ENCODE measurements at places on chromosomes 11 and 22.
A peak's percentile ranks its signal among the peaks of the same experiment; 100 is the strongest.

DNA sequence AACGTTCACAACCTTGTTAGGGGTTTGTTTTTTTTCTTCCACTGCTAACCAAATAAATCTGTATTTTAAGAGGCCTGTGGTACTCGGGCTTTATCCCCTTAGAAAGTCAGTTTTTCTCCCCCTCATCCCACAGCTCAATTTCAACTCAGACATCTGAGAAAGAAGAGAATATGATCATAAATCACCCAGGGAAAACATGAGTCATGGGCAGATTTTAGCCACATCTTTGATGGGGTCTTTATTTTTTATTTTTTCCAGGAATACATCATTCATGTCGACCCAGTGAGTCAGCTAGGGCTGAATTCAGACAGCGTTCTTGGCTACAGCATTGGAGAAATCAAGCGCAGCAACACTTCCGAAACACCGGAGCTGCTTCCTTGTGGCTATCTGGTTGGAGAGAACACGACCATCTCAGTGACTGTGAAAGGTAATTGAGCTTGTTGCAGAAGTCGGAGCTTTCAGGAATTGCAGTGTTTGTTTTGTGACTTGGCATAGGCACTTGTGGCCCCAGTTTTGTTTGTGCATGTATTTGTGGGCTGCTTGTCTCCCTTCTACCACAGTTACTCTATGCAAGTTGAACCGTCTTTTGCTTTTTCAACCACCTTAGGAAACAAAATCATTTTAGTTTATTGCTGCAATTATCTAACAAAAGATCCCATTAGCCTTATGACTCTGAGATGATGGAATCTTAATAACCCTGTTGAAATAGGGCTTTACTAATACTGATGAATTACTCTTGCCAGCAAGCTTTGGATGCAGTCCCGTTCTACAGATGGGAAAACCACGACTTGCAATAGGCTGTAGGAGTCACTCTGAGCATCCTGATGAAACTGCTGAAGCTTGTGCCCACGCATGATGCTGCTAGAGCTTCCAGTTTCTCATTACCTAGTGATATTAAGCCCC lies 62.7 kb downstream of the DBX1 start:
- DNase-seq = no peak

- no peak for DNase-seq
Observed at GRCh38 chr11:131808470-131808869, 438.1 kb downstream of the NTM start.

DNA sequence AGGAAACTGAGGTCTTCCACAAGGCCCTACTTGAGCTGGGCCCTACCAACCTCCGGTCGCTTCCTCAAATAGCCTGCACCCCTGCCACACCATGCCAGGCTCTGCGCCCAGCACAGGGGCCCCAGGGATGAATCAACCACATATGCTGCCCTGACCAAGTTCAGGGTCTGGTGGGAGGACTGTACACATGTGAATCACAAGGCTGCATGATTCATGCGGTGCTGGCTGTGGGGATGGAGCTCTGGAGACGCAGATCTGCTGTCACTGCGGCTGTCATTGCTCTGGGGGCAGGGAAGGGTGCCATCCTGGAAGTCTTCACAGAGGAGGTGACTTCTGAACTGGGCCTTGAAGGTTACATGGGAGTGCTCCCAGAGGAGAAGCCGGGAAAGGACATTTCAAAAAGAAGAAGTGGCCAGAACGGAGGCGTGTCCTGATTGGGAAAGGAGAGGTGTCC lies 21.5 kb downstream of the CYTH4 start:
- no peak for DNase-seq

GRCh38 chr11:126282361-126282735 lies 545 bp upstream of the TIRAP start:
- peak; percentile 39 for DNase-seq

GRCh38 chr11:85123752-85124231 lies 503.4 kb downstream of the DLG2 start:
- DNase-seq = no peak

DNA sequence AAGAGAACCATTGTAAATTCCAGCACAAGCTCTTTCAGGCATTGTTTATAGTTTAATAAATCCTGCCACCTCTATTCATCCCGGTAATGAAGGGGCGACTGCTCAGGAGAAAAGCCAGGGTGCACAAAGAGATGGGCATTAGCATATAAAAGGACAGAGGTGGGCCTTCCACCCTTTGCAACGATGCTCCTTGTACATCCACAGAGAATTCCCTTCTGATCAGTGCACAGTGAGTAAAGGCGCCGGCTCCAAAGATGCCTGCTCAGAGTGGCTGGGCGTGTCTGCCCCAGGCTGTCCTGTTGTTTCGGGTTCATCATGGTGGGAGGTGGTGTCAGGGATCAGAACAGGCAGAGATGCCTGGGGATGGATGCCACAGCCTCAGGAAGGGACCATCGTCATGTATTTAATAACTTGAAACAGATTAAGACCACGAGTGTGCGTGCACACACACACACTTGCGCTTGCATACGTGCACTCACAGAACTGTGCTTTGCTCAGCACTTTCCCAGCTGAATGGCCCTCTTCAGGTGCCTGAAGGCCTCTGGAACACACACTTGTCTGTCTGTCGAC lies 305.0 kb downstream of the TBC1D22A start:
- DNase-seq = no peak

DNA sequence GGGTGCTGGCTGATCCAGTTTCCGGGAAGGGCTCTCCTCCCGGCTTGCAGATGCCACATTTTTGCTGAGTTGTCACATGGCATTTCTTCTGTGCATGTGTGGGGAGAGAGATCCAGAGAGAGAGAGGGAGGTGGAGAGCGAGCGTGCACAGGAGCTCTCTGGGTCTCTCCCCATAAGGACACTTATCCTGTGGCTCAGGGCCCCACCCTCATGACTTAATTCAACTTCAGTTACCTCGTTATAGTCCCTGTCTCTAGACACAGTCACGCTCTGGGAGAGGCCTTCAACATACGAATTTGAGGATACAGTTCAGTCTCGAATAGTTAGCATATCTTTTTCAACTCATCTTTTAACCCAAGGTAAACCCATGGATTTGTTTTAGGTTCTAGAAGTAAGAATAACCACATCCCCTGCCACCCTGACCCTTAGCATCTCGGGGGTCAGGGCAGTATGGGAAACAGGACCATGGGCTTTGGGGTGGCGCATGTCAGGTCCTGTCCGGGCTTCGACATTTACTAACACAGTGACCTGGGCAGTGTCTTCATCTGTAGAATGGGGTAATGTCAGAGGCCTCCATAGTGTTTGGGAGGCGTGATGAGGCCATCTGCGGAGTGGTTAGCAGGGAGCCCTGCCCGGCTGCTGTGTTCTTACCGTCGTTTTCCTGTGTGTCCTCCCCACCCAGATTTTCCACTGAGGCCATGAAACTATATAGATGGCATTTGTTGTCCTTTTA lies 46.9 kb downstream of the TBC1D22A start:
- DNase-seq = no peak

DNA sequence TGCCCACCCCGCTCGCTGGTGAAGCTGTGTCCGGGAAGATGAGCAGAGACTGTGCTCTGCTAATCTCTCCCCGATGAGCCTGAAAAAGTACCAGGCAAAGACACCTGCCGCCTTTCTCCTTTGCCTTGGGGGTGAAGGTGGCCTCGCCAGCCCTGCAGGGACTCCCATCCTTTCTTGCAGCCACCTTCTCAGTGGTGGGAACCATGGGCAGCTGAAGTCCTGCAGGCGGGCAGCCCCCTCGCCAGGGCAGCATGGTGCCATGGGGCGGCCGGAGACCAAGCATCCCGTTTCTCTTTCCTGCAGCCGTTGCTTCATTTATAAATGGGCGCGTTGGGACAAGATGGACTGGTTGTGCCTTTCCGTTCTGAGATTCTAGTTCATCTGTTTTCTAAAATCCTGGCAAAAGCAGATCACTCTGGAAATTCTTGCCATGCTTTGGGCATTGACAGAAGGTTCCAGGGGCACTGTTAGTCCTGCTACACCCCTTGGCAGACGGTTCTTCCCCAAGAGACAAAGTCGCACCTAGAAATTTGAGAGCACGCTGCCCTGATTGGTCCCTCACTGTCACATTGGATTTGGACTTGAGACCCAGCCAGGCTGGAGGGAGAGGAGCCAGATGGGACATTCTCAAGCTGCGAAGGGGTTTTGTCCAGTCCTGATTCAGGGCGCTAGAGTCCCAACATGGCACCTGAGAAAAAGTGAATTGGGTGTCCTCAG lies 7.5 kb downstream of the CTTN start:
- no peak for DNase-seq

DNA sequence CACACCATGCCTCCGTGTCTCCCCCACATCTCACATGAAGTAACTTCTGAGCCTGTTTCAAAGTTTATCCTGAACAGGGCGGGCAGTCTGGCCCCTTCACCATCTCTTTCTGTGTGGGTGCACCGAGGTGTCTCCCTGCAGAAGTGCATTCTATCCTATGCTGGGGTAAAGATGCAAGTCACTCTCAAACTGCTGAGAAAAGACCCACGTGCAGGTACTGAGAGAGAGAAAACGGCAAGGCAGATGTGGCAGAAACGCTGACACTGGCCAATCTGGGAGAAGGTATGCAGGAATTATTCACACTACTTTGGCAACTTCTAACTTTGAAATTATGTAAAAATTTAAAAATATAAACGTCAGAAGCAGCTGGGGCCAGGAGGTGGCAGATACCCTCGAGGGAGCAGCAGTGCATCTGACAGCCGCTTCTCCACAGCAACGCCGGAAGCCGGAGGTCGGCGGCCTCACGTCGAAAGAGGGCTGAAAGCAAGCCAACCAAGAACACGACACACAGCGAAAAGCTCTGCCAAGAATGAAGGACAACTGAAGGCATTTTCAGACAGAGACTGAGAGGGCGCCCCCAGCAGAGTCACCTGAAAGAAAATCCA lies 34.2 kb upstream of the MOB2 start:
- no peak for DNase-seq

GRCh38 chr22:50004918-50005317 lies 7.6 kb downstream of the IL17REL start:
- DNase-seq = no peak

DNA sequence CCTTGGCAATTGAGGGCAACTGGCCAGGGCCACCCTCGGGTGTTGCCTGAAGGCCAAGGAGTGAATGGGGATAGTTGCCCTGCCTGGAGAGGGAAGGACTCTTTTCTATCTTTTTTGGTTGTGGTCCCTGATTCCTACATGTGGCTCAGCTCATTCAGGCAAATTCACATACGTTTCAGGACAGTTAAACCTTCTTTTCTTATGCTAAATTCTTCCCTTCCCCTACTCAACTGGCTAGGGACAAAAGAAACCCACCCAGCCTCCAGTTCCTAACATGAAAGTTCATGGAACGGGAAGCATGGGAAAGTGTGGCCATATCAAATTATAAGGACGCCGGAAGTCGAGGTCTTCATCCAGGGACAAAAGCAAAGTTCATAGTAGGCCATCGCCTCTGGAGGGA lies 26.3 kb upstream of the APLNR start:
- DNase-seq = no peak

DNA sequence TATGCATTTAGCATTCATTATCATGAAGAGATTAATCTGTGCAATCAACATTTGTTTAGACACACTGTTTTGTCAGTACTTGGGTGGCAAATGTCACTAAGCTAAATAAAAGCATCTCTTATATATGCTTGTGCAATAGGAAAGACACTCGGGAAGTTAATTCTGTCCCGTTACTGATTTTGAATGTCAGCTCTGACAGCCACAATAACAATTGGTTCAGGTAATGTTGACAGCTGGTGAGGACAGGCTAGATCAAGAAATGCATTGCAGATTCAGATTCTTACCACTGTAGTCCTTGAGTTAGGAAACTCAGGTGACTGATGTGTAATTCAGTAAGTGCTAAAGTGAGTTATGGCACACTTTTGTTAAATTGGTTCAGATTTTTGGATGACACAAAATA lies 523.8 kb upstream of the FAT3 start:
- no peak for DNase-seq

GRCh38 chr11:72840780-72841179 lies 26.6 kb downstream of the ATG16L2 start:
- DNase-seq = no peak

DNA sequence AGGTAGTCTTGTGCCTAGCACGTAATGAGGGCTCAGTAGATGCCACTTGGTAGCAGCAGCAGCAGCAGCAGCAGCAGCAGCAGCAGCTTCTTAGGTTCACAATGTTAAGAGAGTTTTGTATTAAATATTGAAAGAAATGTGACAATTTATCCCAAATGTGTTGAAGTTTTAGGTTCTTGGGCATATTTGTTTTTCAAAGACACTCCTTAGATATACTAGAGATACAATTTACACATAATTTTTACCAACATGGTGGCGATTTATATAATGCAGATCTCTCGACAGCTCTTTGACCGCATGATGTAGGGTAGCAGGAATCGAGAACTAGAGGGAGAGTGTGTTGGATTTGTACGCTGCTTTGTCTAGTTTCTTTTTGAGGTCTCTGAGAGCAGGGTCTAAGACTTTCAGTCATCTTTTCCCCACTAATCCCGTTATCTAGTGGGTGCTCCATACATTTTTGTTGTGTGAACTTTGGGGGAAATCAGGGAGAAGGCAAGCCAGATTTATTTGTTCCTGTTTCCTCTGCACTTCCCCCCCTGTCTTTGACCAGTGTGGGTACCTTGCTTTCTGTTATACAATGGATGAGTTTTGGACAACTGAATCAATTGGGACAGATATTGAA lies 1.4 kb downstream of the FDX1 start:
- DNase-seq = no peak

- DNase-seq = peak; percentile 11
Observed at GRCh38 chr11:134270250-134270714, 5.9 kb upstream of the GLB1L3 start.

- DNase-seq = peak; percentile 93
Observed at GRCh38 chr11:57499413-57499982, 16.0 kb downstream of the SLC43A1 start.

DNA sequence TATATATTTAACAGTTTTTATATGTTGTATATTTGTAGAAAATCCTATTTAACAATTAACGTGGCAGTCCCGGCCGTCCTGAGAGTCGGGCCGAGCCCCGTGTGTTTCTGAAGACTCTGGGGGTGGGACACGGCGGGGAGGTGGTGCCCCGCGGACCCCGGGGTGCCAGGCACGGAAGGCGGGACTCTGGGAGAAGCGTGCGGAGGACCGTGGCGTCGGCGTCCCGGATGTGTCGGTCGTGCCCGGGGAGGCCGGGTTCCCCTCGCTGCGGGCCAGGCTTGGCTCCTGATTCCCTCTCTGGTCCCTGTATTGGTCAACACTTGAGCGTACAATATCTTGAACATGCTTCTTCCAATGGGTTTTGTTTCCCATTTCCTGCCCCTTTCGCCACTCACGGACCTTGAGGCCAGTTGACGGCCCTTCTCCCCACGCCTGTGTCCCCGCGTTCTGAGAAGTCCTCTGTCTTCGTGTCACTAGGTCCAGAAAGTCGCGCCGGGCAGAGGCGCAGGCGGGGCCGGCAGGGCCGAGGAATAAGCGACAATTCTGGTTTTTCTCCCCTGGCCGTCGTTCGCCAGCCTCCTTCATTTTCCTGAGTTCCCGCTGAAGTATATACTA lies 1076.7 kb downstream of the BRD1 start:
- no peak for DNase-seq

DNA sequence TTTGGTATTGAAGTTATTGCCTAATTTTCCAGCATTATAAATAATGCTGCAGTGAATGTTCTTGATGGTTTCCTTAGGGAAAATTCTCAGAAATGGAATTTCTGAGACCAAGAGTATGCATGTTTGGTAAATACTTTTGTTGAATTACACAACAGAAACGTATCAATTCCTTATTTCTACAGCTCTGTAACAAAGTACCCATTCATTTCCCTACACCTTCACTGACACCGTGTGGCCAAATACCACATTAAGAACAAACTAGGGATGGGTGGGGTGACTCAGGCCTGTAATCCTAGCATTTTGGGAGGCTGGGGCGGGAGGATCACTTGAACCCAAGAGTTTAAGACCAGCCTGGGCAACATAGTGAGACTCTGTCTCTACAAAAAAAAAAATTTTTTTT lies 21.8 kb downstream of the MCAM start:
- DNase-seq = no peak
